Activated naive CD4-positive, alpha-beta T cell (primary cell): ENCODE measurements at places on chromosomes 13 and 19.
A peak's percentile ranks its signal among the peaks of the same experiment; 100 is the strongest.

DNA sequence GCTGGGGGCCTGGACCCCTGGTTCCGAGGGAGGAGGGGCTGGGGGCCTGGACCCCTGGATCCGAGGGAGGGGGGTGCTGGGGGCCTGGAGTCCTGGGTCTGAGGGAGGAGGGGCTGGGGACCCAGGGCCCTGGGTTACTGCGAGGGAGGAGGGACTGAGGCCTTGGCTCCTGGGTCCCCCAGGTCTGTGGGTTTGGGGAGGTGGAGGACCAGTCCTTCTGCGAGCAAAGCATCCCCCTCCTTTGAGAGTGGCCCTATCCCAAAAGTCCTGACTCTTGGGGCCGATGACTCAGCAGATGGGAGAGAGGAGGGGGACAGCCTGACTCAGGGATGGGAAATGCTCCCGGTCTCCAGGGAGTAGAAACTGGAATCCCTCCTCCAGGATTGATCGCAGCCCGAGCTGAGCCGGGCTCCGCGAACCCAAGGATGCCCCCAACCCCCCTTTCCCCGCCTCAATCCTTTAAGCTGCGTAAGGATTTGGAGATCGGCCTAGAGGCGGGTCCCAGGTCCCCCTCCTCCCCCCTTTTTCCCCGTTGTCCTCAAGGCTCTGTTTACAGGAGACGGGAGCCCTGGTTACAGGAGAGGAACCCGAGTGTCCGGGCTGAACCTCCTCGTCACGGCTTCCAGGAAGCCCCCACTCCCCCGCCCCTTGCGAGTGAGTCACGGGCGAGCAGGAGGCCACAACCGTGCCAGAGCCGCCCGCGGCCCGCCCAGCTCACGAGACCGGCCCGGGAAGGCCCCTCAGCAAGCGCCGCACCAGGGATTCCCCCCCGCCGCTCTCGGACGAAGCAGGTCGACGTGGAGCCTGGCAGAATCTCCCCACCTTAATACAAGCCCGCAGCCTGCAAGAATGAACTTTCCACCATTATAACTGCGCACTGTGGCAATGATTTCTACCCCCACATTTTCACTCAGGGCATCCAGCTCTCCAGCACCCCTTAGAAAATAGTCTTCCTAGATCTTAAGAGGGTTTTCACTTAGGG is 3.0 kb upstream of the ZFP36 start:
- peak; percentile 76 for DNase-seq

GRCh38 chr19:34480971-34481841 is at the start of gene WTIP:
TSS of gene WTIP (plus strand) at chr19:34481758. CDS start at chr19:34481975, 217 bp downstream.
- no peak for DNase-seq

DNA sequence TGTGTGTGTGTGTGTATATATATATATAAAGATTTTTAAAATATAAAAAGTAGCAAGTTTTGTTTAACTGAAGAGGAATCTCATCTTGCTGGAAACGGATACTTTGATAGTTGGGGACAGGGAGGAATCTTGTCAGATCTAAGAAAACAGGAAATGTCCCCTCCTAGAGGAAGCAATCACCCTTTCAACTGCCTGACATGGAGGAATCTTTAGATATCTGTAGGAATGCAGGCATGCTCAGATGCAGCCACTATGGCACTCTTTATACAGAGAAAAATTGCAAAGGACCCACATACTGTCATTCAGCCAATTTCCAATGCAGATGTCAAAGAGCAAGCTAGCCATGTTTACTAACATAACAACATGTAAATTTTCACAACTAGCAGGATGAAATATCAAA is 38.8 kb downstream of the ZNF611 start:
- DNase-seq: no peak

DNA sequence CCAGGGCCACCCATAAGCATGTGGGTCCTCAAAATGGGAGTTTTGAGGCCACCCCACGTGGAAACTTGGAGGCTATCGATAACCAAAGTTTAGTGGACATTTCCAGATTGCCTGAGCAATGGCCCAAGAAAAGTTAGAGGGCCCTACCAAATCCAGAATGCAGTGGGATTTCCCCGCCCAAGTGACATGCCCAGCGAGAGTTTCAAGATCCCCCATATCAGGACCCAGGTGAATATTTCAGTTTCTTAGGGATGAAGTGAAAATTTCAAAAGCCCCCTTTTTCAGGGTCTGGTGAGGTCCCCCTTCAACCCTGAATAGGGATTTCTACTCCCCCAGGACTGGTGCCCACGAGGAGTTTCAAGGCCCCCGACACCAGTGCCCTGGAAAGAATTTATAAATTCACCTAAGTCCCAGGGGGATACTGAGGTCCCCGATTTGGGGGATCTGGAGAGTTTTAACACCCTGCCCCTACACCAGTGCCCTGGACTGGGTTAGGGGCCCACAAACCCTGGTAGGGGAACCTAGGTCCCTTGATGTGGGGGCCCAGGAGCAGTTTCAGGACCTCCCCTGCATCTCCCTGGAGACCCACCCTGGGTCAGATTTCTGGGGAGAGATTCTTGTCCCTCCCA is 695 bp downstream of the BST2 start:
- no peak for DNase-seq

GRCh38 chr19:47756953-47757608 is 11.7 kb downstream of the NOP53 start:
- no peak for DNase-seq

- DNase-seq: no peak
Measured at GRCh38 chr19:7953060-7953459, 9.6 kb upstream of the TIMM44 start.

DNA sequence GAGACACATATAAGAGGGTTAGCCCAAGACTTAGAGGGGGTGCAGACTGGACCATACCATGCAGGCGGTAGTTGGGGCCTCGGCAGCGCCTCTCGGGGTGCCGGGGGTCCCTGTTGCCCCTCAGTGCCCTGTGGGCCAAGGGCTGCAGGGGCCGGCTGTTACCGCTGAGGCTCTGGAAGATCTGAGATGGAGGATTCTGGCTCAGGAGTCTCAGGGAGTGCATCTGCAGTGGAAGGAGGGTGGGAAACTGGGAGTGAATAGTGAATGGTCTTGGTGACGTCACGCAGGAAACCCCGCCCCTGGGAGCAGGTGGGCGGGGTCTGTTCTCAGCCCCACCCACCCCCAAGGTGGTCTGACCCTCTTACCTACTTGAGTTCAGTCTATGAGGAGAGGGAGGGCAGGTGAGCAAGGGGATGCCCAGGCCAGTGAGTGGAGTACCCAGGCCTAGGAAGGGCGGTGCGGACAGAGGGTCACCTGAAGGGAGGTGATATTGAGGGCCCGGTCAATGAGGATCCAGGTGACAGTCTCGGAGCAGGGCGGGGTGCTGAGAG is 1.7 kb upstream of the DBP start:
- no peak for DNase-seq

GRCh38 chr19:49295208-49295880 is 29.6 kb downstream of the SLC6A16 start:
- DNase-seq: no peak

DNA sequence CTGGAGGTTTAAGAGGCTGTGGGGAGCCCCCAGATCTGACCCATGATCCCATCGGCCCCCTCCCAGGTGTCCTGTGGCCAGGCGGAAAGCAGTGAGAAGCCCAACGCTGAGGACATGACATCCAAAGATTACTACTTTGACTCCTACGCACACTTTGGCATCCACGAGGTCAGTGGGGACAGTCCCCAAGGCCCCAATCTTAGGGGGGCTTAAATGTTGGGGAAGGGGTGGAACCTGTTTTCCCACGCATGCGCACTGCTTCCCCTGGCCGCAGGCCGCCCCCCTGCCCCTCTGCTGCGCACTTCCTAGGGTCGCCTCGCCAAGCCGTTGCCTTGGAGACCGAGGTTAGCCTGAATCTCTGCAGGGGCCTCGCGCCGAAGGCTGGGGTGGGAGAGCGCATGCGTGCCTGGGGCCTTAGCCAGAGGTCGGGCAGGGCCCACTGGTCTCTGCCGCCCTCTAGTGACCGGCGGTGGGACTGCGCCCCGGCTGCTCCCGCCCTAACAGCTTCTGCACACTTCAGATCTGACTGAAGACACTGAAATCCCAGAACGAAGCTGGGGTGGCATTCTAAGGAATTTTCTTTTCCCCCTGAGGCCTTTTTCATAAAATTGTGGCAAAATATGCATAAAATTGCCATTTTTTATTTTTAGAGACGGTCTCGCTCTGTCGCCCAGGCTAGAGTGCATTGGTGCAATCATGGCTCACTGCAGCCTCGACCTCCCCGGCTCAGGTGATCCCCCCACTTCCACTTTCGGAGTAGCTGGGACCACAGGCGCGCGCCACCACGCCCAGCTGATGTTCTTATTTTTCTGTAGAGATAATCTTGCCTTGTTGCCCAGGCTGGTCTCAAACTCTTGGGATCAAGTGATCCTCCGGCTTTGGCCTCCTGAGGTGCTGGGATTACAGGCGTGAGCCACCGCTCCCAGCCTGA is 3.6 kb downstream of the PRMT1 start:
- DNase-seq: peak; percentile 96

GRCh38 chr19:48835734-48836088 is 580 bp downstream of the HSD17B14 start:
- DNase-seq: peak; percentile 91

GRCh38 chr13:23086968-23087623 is 93.7 kb upstream of the SGCG start:
- no peak for DNase-seq
